Hepatocyte (in vitro differentiated cells): ENCODE measurements at places on chromosomes 1 and 21.

DNA sequence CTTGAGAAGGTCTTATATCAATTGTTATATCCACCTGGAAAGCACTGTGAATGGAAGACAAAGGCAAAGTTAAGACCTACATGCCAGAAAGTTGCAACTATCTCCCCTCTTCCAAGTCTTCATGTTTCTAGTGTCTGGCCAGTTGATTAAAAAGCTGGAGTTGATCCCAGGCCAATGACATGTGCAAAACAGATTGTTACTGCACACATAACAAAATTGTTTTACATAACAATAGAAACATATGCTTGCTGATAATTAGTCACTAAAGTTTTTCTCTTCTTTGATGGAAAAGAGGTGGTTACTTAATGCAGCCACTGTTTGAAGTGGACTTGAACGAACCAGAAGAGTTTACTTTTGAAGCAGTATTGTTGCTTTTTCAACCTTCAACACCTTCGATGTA, 158.2 kb downstream of the TGFBR3 start:
- DNase-seq, result no peak

GRCh38 chr1:77064246-77064645, 155.0 kb downstream of the PIGK start:
- DNase-seq, result no peak

GRCh38 chr1:26370591-26371382, 1.8 kb downstream of the ZNF683 start:
- no peak for DNase-seq

DNA sequence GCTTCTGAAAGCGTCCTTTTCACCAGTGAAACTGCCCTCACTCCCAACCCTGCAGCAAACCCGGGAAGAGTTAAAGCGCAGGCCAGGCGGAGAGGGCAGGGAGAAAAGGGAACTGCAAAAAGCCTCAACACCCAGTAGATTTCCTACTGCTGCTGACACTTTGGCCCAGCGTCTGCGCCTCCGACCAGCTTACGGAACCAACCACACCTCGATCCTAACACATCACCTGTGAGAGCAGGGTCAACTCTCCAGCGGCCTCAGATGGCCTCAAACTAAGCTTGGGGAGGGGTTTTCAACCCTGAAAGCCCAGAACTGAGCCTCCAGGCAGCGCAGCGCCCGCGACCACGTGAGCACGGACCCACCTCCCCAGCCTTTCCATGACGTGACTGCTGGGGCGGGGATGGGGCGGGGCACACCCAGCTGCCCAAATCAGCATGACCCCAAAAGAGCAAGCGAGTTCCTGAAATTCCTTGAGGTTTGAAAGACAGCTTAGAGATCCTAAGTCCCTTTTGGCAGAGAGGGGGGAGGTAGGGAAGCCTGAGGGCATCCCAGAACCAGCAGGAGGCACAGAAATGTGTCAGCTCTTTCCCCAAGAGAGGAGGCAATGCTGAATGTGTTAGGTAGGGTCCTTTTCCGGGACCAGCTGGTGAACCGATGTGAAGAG, 59.1 kb downstream of the ITPKB start:
- peak; percentile 86 for DNase-seq

GRCh38 chr1:203491664-203492063, 2.3 kb upstream of the OPTC start:
- no peak for DNase-seq

- DNase-seq, result peak; percentile 29
Measured at GRCh38 chr1:167663002-167663772, 33.2 kb downstream of the RCSD1 start.

- DNase-seq, result peak; percentile 37
Measured at GRCh38 chr1:15089258-15089992, 64.1 kb upstream of the TMEM51 start.

GRCh38 chr1:27071049-27071416, 58.4 kb upstream of the TENT5B start:
- DNase-seq, result peak; percentile 71

GRCh38 chr1:208527156-208527555, 283.0 kb upstream of the PLXNA2 start:
- DNase-seq, result no peak

- DNase-seq, result no peak
Measured at GRCh38 chr1:114178936-114179335, 25.3 kb upstream of the SYT6 start.

DNA sequence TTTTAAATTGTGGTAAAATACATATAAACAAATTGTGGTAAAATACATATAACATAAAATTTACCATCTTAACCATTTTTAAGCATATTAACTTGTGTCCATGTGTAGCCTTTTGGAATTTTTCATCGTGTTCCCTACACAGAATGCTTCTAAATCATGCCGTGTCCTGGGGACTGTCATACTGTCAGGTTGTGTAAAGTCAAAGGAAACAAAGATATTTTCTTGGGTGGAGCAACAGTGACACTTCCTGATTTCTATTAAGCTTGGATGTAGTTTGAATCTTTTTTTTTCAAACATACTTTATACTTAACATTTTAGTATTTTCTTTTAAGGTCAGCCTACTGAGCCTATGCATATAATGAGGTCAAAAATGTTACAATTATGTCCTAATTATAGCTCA, 32.3 kb downstream of the DOP1B start:
- no peak for DNase-seq

DNA sequence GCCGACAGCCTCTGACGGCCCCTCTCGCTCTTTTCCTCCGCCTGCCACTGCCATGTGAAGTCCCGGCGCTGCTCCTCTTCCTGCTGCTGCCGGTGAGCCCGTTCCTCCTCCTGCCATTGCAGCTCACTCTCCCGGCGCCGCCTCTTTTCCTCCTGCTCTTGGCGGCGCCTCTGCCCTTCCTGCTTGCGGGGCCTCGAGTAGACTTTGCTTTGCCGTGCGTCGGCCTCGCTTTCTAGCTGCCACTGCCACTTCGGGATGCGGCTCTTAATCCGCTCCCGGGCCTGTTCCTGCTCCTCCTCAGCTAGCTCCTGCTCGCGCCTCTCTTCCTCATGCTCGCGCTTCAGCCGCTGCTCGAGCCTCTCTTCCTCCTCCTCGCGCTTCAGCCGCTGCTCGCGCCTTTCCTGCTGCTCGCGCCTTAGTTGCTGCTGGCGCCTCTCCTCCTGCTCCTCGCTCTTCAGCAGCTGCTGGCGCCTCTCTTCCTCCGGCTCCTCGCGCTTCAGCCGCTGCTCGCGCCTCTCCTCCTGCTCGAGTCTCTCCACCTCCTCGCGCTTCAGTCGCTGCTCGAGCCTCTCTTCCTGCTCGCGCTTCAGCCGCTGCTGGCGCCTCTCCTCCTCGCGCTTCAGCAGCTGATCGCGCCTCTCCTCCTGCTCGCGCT, 4.3 kb downstream of the TCHH start:
- peak; percentile 41 for DNase-seq

DNA sequence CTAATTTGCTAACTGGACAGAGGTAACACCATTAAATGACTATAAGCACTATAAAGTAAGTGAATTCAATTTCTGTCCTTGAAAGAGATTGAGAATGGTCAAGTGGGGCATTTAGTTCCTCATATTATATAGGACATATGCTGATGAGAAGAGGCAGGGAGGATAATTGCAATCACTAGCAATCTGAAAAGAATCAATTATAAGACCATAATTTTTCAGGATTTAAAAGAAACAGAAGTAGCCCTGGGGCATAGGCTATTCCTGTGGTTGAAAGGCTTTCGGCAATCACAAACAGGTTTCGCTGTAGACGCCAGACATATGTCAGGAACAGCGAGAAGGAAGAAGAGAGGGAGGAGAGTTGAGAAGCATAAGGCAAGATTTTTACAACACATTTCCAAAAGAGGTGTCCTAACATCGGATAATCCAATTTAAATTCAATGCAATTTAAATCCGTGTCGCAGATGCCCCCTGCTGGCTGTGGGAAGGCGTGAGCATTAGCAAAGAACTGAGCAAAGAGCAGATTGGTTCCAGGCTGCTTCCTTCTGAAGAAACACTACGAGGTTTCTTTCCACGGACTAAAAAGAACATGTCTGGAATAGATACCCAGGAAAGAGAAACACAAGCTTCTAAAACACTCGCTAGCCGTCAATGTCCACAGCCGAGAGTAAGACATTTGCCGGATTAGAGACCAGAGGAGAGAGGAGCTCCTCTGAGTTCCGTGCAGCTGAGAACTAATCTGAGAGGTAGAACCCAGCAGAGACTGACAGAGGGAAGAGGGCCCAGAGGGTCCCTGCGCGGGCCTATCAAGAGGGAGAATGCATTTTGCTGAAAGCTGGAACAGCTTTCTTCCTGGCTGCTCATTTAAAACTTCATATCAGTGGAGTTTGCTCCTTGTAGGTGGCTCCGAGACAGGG, 27.9 kb downstream of the RGS5 start:
- DNase-seq, result peak; percentile 82

GRCh38 chr1:156756355-156756754, 4.9 kb upstream of the HDGF start:
- no peak for DNase-seq

DNA sequence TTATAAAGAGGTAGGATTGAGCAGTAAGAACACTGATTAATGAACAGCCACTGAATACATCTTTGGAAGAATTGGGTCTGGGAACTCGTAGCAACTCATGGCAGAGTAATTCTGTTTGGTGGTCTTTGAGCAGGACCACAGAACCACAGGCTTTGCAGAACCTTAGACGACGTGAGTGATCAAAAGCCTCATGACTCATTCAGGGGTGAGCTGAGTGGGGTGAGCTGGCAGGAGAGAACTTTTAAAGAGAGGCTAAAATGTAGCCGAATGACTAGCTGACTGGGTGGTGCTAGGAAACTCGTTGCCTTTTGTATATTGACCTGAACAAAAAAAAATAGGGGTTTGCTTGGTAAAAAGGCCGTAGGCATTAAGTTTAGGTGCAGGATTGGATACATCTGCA, 313.8 kb downstream of the TGFB2 start:
- no peak for DNase-seq

GRCh38 chr1:189180057-189180456, 1297.6 kb downstream of the BRINP3 start:
- no peak for DNase-seq

GRCh38 chr21:43936247-43936967, 71.4 kb downstream of the AGPAT3 start:
- no peak for DNase-seq

DNA sequence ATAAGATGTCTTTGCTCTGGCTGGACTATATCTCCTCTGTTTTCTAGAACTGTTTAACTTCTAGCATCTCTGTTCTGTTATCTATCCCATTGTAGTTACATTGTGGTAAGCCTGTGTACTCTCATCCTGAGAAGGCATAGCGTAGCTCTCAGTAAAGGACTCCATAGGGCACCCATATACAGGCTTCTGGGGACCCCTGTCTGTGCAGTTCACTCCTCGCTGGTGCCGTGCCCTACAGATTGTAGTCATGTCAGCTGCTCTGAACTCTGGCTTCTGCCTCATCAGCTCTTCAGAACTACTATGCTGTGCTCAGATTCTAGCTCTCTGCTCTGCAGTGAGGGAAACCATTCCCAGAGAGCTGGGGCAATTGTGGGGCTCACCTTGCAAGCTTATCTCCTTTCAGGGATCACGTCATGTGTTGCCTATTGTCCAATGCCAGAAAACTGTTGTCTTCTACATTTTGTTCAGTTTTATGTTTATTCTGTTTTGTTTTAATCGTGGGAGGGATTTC, 181.3 kb upstream of the USP24 start:
- no peak for DNase-seq

DNA sequence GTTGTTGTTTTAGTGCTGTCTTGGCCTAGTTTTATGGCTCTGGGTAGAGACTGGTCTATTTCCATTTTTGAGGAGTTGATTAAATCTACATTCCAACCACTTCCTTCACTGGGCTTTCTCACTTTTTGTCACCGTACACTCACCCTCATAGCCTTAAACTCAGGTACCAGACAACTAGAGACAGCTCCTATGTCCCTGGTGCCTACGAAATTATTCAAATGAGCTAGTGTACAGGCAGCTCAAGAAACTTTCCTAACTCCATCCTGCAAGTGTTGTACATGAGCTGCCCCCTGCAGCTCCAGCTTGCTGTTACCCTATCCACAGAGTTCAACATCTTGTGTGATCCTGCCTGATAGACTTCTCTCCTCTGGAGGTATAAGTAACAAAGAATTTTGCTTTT, 704.8 kb upstream of the RGS18 start:
- DNase-seq, result no peak

- DNase-seq, result no peak
Measured at GRCh38 chr21:31566064-31566463, 93.4 kb upstream of the SOD1 start.

GRCh38 chr1:162725301-162725837, 65.1 kb upstream of the HSD17B7 start:
- DNase-seq, result no peak

- no peak for DNase-seq
Measured at GRCh38 chr1:10168912-10169514, 41.4 kb upstream of the KIF1B start.

DNA sequence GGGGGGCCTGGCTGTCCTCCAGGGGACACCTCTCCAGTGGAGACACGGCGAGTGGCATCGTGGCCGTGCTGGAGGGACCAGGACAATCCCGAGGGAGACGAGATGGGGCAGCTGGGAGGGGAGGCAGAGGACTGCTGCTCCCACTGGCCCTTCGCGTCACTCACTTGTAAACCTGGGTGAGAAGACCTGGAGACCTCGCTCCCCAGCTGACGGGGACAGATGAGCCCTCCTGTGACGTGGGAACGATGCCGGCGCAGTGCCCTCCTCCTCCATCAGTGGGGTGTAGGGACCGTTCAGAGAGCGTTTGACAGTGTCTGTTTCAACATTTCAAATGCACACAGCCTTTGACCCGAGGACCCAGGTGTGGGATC, 4.6 kb downstream of the SPATC1L start:
- no peak for DNase-seq

- DNase-seq, result no peak
Measured at GRCh38 chr1:46580140-46580903, 23.7 kb downstream of the MKNK1 start.

DNA sequence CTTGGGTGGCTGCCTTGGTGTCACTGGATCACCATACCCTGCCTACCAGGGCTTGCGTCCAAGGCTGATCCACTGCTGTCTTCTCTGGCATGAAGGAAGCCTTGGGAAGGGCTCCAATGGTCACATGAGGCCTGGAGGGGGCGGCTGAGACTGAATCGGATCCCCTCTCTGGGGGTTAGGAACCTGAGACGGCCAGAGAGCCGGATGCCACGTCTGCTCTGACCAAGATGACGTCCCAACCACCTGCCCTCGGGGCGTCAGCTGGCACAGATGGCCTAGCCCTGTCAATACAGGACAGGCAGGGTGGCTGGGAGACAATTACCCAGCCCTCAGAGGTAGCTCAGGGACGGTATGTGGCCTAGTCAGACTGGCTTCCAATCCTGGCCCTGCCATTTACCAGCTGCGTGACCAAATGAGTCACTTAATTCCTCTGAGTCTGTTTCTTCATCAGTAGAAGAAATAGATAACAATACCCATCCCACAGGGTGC, 5.4 kb downstream of the TRIM62 start:
- no peak for DNase-seq

DNA sequence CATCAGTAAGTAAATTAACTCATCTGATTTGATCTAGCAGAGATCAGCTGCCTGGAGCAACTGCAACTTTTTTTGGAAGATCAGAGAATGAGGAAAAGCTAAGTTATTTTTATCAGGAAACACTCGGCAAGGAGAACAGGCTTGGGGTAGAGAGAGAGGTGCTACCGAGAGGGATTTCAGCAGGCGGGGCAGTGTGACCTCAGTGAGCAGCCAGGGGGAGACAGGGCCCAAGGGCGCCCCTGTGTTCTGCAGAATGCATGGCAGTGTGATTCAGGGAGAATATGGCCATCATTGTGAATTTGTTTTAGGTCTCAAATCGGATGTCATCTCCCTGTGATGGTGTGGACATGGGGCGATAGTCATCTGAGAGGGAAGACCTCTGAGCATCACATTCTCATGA, 484.1 kb upstream of the VAMP3 start:
- DNase-seq, result no peak

- peak; percentile 31 for DNase-seq
Measured at GRCh38 chr1:78840453-78841271, 165.9 kb downstream of the ADGRL4 start.
